ENCODE measurements at places on chromosomes 6 and 20. TPM values are rescaled to one million over a fixed set of nuclear protein-coding genes. Genes with fewer than 3 reads are reported as not detected.

Gene TMEM242
- 6.8 TPM for total RNA-seq

Gene LTB
- 0.50 TPM for total RNA-seq

Gene RALGAPA2
- total RNA-seq = 2.1 TPM

Gene SLC17A9
- not detected for total RNA-seq

Gene THBS2
- total RNA-seq = 0.17 TPM

Gene ZNF337
- total RNA-seq = 17.9 TPM

Gene TAF4
- 20.2 TPM for total RNA-seq

Gene GABRR2
- 0.09 TPM for total RNA-seq

Gene KCNB1
- 0.29 TPM for total RNA-seq

Gene EPB41L2
- 35.5 TPM for total RNA-seq

Gene LINC00237
- total RNA-seq = not detected

Gene EDN1
- 42.8 TPM for total RNA-seq

Gene JPH2
- 1.2 TPM for total RNA-seq

Gene KCNQ5
- 1.4 TPM for total RNA-seq

Gene RSPO3
- total RNA-seq = 116 TPM

Gene TRIM31
- 2.0 TPM for total RNA-seq

Gene NFATC2
- 11.7 TPM for total RNA-seq

Gene HLA-DOB
- total RNA-seq = 0.14 TPM
